NCI-H1694 (cell line): ENCODE measurements at places on chromosomes 7 and 10.

DNA sequence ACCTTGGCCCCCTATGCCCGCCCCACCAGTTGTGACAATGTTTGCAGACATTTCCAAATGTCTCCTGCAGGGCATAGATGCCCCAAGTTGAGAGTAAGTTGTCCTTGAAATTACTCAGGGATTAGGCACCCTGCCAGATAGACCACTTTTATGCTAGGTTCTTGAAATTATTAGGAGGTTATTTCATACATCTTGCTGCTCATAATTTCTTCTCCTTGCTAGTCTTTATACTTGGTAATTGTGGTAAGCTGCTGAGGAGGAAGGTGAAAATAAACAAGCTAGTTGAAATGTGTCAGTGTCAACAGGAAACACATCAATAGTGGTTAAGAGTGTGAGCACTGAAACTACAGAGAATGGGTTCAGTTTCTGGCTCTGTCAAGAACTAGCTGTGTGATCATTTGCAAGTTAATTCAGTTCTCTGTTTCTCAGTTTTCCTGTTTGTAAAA lies 63.7 kb upstream of the AOAH start:
- DNase-seq: no peak

GRCh38 chr10:131115801-131116200 lies 195.7 kb downstream of the TCERG1L start:
- no peak for DNase-seq

DNA sequence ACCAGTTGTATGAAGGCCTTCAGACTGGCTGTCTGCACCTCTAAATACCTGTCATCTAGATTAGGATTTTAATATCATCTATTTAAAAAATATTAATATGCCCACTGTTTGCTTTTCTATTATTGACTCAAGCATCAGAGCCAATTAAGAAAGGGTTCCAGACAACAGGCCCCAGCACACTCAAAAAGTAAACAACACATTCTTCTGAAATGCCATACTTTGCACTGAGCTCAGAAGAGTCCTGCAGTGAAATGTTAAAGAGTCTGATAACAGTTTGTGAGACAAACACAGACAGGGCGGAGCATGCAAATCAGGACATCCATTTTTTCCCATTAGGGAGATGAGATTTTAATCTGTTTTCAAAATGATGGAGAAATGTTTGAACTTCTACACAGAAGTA lies 45.9 kb upstream of the KLF6 start:
- no peak for DNase-seq

GRCh38 chr10:60937784-60938654 lies 6.0 kb downstream of the RHOBTB1 start:
- DNase-seq: no peak

- no peak for DNase-seq
Observed at GRCh38 chr7:127759945-127760421, 108.0 kb downstream of the SND1 start.

- no peak for DNase-seq
Observed at GRCh38 chr10:118444069-118444468, 101.9 kb upstream of the FAM204A start.
